ENCODE measurements at places on chromosomes 13 and 19.

DNA sequence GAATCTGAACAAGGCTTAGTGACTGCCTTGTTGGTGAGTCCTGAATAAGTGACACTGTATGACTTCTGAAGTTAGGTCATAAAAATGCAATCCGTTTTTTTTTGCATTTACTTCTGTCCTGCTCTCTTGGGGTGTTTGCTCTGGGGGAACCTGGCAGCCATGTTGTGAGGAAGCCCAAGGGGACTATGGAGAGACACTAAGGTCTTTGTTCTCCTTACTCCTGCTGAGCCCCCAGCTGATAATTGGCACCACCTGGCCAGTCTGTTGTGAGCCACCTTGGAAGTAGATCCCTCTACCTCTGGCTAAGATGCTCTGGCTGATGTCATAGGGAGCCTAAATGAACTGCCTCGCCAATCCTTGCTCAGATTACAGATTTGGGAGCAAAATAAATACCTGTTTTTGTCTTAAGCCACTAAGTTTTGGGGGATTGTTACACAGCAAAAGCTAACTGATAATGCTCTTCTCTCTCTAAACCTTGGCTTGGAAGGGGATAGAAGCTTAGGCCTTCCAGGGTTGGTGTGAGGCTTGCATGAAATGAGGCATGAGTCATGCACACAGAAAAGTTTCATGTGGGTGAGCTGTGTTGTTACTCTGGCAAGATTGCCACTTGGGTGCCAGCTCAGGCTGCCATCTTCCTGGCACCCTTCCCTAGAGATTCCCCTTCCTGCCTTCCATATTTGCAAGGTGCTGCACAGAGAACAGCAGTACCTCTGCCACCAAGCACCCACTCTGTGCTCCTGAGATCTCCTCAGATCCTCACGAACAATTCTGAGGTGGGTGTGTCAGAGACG is 10.1 kb downstream of the TUBB4A start:
- DNase-seq: no peak

DNA sequence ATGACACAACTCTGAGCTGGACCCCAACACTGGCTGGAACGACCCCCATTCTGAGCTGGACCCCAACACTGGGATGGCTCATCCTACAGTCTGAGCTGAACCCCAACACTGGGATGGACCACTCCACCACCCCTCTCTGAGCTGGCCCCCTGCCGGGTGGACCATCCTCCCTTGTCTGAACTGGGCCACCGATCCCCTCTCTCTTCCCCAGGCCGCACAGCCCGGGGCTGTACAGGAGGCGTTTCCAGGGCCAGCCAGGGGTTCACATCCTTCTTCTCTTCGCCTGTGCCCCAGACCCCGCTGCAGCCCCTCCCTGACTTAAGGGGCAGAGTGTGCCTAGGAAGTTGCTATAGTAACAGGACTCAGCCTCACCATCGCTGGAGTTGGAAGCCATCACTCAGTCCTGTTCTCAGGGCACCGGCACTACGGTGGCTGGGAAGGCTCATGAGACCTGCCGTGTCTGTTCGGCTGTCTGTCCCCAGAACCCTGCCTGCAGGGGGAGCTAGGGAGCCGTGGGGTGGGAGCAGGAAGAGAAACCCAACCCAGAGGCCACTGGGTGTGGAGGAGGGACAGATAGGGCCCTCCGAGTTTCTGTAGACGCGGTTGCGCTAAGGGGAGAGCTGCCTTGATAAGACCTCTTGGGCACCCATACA is 3.7 kb downstream of the PRKACA start:
- DNase-seq: no peak

- peak; percentile 71 for DNase-seq
Observed at GRCh38 chr19:35006342-35006998, 6.3 kb downstream of the GRAMD1A start.

DNA sequence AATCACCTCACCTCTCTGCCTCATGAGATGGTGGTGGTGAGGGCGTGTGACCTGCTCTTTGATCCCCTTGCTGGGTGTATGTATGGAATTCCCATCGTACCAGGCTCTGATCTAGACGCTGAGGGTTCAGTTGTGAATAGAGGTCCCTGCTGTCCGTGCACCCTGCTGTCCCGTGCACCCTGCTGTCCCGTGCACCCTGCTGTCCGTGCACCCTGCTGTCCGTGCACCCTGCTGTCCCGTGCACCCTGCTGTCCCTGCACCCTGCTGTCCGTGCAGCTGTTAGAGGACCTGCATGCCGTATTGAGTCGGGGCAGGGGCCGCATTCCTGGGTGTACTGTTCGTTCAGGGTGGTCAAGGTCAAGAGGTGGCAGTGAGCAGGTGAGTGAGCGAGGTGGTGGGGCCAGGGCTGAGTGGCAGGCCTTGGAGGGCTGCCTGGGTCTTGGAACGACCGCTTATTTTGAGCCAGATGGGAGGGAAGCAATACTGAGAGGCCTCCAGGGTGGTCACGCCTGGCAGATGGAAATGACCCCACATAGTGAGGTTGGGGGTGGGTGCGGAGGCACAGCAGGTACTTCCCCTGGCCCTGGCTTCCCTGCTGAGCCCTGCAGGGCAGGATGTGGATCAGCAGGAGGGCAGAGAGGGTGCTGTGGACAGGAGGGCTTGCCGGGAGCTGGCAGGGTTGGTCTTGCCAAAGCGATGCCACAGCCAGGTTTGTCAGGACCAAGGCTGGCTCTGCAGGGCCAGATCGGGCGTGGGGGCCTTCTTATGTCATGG is 4.6 kb upstream of the EPN1 start:
- no peak for DNase-seq

DNA sequence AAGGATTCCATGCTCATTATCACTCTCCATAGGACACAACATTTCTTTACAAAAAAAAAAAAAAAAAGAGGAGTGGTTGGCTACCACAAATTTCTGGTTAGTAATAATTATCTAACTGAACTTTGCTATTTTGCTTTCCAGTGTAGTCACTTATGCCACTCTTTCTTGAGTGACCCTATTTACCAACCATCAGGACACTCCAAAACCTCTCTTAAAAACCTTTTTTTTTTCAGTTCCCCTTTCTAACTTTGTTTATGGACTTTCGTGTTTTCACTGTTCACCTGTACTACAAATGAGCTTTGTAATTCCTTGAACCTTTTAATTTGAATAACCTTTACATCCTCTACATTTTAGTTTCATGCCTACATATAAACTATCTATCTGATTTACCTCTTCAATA is 686.5 kb upstream of the PCDH9 start:
- DNase-seq: no peak

Measured in brain microvascular endothelial cell (primary cell).